HS-27A (cell line): ENCODE measurements at places on chromosomes 4 and X.

DNA sequence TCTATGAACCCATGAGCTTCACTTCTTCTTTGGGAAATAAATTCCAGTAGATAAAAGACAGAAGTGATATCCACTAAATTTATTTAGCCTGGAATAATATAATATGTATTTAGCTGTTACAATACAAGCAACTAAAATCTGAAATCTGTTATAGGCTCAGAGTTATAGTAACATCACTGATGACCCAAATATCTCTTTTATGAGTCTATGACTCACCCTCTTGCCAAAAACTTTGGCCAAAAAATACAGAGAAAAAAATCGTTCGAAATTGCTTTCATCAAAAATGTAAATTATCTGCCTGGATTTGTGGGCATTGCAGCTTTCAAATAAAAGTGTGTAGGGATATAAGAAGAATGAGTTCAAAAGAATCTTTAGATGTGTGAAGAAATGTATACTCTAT lies 89.4 kb upstream of the DKK2 start:
- no peak for DNase-seq

DNA sequence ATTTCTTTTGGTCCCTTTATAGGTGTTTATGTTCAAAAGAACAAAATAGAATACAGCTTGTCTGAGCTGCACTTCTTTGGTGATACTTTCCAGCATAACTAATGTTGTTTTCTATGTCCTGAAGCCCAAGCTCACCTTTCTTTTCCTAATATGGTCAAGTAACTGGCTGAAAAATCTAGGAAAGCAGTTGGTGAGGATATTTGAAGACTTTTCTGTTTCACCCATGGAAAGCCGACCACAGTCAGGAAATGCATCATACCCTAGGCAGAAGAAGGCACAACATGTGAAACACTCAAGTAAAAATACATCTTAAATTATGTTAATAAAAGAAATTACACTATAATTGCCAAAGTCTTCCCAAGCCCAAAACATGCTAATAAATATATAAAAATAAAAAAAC lies 337.0 kb downstream of the PDGFC start:
- no peak for DNase-seq

GRCh38 chr4:72451349-72451748 lies 117.7 kb downstream of the ADAMTS3 start:
- DNase-seq, result no peak

- no peak for DNase-seq
Observed at GRCh38 chr4:61556277-61556676, 356.2 kb downstream of the ADGRL3 start.

- no peak for DNase-seq
Observed at GRCh38 chr4:184983672-184984356, 34.5 kb upstream of the HELT start.

DNA sequence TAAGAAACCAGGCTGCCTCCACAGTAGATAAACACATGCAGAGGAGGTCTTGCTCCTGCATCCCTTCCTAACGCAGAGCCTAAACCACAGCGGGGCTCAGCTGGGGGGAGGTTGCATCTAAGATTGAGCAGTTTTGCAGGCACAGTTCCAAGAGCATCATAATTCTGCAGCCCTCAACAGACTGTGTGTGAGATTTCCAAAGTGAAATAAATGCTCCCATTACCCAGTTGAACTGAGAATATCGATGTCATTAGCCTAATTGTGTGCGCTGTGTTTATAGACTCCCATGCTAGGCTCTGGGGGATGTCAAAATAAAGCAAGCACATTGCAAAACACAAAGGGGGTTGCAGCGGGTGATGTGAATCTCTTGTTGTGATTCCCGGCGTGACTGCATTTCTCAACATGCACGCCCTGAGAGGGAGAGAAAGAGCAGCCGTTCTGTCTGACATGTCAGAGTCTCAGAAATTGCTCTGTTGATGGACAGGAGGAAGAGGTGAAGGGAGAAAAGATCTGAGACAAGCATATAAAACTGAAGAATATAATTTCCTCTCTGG lies 150.0 kb upstream of the PSAPL1 start:
- no peak for DNase-seq

GRCh38 chrX:9980927-9981326 lies 13.8 kb downstream of the CLDN34 start:
- no peak for DNase-seq

GRCh38 chr4:73404042-73404441 lies at the start of gene ALB:
ALB (plus strand) TSS chr4:73404287; CDS start chr4:73404328, 41 bp downstream.
- no peak for DNase-seq

DNA sequence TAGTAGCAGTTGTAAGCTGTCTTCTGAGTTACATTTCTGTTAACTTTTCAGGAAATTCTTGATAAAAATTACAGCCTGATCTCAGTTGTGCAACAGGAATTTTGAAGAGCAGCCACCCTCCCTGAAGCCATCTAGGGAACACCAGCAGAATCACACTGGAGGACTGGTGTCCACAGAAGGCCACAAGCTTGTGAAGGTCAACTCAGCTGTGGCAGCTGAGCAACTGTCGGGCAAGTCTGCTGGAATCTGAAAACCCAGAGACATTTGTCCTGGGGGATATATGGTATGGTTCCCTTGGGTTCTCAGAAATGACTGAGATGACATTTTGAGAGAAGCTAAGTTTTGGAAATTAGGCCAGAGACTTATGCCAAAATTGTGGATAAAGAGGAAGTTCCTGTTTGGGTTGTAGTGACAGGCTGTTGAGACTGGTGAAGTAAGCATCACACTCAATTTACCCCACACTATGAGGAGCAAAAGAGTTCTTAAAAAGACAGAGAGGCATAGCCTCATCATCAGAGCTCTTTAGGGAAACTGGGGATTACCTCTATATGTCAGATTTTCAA lies 78.1 kb upstream of the TNIP3 start:
- no peak for DNase-seq

- no peak for DNase-seq
Observed at GRCh38 chrX:11328134-11328533, 34.9 kb downstream of the AMELX start.

DNA sequence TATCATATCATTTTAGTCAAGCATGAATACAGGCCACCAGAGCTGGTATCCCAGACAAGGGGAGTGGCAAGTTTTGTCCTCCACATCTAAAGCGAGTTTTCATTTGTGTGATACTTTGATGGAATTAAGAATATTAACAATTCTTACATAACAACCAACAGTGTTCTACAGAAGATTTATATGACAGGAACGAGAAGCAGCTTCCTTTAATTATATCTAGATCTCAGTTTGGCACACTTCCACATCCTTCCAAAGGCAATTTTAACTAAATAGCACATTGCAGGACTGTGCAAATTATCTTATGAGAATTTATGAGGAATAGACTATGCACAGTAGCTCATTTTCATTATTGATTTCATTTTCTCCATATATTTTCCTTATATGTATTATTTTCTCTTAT lies 121.2 kb upstream of the GUCY1A1 start:
- DNase-seq, result no peak

DNA sequence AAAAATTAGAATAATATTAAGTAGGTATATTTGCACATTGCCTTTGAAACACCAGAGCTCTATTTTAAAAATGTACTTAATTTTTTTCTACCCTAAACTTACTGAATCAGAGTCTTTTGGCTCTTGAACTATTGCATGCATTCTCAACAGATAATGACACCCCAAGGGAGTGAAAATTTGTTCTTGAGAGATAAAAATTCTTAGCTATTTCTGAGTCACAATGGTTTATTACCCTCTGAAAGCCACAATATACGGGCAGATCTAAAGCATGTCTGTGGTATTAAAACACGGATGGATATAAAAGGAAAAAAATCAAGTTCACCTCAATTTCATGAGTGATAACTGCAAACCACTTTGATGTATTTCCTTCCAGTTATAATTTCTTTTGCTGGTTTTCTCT lies 636.3 kb upstream of the FTHL17 start:
- no peak for DNase-seq

GRCh38 chr4:40032785-40033184 lies 23.9 kb upstream of the N4BP2 start:
- no peak for DNase-seq

DNA sequence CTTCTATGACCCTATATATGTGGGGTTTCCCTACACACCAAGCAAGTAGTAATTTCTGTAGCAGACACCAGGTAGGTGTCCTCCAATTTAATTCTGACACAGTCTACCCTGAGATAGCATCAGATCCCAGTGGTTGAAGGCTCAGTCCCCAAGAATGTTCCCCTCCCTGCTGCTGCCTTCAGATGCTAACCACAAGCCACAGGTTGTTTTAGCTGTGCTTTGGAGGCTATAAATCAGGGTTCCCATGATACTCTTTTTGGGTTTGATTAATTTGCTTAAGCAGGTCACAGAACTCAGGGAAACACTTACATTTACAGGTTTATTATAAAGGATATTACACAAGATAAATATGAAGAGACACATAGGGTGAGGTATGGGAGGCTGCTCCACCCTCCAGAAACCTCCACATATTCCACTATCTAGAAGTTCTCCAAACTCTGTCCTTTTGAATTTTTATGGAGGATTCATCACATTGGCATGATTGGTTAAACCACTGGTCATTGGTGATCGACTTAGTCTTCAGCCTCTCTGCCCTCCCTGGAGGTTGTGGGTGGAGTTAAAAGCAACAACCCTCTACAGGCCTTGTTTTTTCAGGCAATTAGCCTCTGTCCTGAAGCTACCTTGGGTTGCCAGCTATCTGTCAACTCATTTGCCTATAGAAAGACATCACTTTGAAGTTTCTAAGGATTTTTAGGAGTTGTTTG lies 50.8 kb downstream of the GRIA2 start:
- peak; percentile 45 for DNase-seq

GRCh38 chr4:108072300-108072699 lies 82.6 kb downstream of the HADH start:
- no peak for DNase-seq

- DNase-seq, result no peak
Observed at GRCh38 chr4:176569301-176569700, 223.4 kb downstream of the VEGFC start.

DNA sequence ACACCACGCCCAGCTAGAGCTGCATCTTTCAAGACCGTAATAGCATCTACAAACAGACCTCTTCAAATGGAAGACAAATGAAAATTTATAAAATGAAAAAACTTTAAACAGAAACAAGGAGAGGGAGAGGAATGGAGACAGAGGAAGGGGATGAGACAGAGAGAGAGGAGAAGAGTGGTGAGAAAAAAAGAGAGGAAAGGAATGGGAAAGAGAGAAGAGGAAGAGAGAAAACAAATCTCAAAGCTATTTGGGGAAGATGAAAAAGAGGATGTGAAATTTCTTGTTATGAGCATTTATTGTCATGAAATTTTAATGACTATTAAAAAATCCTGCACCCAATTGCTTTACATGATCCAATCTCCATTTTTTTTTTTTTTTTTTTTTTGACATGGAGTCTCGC lies 726.9 kb downstream of the GRID2 start:
- no peak for DNase-seq

DNA sequence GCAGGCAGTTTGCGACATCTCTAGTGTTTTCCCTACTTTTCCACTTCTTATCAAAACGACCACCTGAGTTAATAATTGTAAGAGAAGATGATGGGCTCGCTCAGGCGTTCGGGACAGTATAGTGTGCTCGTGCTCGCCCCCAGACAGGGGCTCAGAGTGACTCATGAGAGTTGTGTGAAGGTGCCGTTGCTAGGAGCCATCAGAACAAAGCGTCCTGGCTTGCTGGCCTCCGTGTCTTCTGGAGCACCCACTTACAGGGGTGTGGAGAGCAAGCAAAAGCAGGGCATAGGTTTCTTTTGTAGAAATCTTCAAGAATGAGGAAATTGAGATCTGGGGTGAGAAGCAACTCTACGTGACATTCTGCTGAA lies 73.0 kb upstream of the ADGRG2 start:
- DNase-seq, result no peak

- no peak for DNase-seq
Observed at GRCh38 chr4:41512136-41512535, 25.8 kb upstream of the LIMCH1 start.
